Stomach (tissue), 19 donors: ENCODE measurements at places on chromosomes 1 and 21. TPM values are rescaled to one million over a fixed set of nuclear protein-coding genes. Genes with fewer than 3 reads are reported as not detected.
A peak's percentile ranks its signal among the peaks of the same experiment; 100 is the strongest.

Gene DCLRE1B
- not detected for total RNA-seq

Gene PTGER3
- 13.0 TPM for total RNA-seq

Gene VTCN1
- 0.73 TPM for total RNA-seq

Gene PLA2G5
- total RNA-seq = not detected

Gene KLHDC7A
- total RNA-seq = 8.2 TPM

- no peak for DNase-seq
Observed at GRCh38 chr1:33667386-33668282, 195.2 kb downstream of the ZSCAN20 start.

DNA sequence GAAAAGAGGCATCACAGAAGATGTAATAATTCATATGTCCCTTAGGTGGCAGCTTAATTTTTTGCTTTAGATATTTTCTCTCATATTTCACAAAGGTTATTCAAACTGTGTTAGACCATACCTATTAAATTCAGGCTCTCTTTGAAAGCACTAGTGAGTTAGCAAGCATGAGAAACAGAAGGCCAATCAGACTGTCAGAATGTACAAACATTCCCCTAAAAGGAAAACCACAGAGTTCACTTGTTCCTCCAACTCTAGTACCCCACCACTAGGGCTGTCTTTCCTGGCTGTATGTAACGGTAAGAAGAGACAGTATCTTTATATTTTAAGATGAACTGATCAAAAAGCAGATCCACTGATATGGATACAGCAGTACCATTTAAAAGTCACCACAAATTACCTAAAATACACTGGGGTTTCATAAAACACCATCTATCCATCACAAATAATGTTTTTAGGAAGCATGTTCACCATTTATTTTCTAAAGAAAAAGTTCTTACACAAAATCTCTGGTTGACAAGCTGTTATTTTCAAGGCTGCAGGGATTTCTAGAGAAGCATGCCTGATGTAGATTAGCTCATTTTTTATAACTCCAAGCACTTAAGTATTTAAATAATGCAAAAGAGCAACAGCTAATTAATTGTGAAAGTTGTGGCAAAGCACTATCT lies 1.8 kb downstream of the ARPC5 start:
- DNase-seq = no peak

GRCh38 chr1:202152399-202152798 lies 7.9 kb upstream of the ARL8A start:
- no peak for DNase-seq

- DNase-seq = peak; percentile 56
Observed at GRCh38 chr1:111202707-111203623, 2.5 kb upstream of the DENND2D start.

- no peak for DNase-seq
Observed at GRCh38 chr1:180728472-180729106, 96.8 kb downstream of the XPR1 start.

DNA sequence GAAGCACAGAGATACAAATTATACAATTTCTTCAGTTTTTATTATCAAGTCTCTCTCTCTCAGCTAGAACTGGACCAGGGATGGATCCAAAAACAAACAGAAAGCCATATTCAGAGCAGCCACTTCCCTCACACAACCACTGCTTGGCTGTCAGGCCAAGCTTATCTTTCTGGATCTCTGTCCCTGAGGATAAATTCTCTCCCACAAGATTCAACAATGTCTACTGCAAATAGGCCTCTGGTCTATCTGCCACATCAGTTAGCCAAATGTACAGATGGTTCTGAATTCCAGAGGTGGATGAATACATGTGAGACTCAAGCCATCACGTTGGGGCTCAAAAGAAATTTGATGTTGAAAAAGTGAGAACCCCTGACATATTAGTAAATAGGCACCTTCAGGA lies 350.9 kb downstream of the LTN1 start:
- DNase-seq = no peak

GRCh38 chr1:91065337-91065736 lies 43.5 kb upstream of the ZNF644 start:
- DNase-seq = no peak

- DNase-seq = no peak
Observed at GRCh38 chr1:7261490-7261889, 476.2 kb downstream of the CAMTA1 start.

GRCh38 chr1:65104854-65105534 lies 43.0 kb upstream of the AK4 start:
- no peak for DNase-seq

GRCh38 chr1:43960798-43961197 lies 9.0 kb upstream of the DPH2 start:
- no peak for DNase-seq

- DNase-seq = peak; percentile 34
Observed at GRCh38 chr1:41578712-41579335, 94.3 kb upstream of the EDN2 start.

DNA sequence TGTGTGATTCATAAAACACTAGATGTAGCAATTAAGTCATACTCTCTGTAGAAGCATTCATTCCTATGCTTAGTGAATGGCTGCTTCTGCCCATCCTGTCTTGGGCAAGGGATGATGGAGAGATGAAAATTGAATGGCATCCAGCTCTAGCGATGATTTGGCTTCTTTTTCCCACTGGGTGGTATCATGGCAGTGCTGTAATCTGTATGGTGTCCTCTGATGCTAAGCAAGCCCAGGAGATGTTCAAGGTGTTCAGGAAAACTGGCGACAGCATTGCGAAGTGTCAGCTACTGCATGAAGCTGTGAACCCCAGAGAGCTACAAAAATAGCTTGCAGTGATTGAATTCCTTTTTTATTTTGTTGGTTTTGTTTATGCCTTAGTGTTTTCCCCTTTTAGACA lies 48.9 kb upstream of the LEPR start:
- no peak for DNase-seq

DNA sequence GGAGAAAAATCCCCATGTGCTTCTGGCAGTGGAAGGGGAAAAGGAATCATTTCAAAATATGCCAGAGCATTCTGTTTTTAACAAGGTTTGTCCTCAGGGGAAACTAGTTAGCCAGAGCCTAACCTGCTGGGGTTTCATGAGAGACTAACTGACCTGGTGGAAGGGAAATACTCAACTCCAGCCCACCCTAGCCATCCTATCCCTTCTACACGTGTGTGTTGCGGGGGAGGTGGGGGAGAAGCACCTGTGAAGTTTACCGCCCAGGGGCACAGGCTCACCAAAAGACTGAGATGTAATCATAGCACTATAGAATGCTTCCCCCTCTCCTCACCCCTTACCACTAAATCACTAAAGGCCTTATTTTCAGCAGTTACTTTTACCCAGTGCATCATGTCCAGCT lies 139.5 kb downstream of the GRIK3 start:
- DNase-seq = no peak

- no peak for DNase-seq
Observed at GRCh38 chr1:185821612-185822385, 87.6 kb downstream of the HMCN1 start.

DNA sequence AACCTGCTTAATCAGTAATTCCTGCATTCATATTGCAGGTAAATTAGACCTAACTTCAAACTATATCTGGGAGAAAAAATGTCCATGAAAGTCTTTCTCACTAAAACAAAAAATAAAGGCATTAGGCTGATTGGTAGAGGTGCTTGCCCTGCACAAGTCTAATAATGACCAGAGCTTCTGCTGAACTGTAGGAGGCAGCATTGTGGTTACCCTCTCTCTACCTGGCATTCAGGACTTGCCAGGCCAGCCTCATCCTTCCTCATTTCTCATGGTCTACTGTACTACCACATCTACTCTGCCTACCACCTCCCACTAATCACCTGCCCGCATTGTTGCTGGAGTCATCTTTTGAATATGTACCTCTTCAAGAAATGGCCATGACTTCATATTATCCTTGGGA lies 60.8 kb upstream of the KRTAP11-1 start:
- DNase-seq = no peak

DNA sequence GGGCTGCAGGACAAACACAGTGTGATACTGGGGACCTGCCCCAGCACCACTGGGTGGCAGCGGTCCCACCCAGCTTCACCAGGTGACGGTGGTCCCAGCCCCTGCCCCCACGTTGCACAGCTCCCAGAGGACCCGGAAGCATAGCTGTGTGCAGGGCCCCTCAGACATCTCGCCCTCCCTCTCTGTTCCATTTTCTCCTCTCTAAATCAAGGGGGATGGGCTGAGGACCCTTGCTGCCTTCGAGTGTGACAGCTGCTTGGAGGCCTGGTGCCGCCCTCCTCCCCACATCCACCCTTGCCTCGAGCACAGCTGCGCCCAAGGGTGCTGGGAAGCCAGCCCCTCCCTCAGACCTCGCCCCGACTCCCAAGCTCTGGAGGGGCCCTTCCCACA lies 16.1 kb upstream of the LRRC3 start:
- DNase-seq = no peak

DNA sequence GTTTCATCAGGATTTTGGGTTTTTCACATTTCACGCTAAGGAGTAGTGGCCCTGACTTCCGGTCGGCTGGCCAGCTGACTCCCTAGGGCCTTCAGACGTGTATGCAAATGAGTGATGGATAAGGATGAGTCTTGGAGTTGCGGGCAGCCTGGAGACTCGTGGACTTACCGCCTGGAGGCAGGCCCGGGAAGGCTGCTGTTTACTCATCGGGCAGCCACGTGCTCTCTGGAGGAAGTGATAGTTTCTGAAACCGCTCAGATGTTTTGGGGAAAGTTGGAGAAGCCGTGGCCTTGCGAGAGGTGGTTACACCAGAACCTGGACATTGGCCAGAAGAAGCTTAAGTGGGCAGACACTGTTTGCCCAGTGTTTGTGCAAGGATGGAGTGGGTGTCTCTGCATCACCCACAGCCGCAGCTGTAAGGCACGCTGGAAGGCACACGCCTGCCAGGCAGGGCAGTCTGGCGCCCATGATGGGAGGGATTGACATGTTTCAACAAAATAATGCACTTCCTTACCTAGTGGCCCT lies 23.1 kb upstream of the TNFRSF1B start:
- DNase-seq = peak; percentile 71
